D721Med (cell line): ENCODE measurements at places on chromosomes 2 and 18.

GRCh38 chr18:48821251-48821590 is 129.5 kb downstream of the SMAD7 start:
- DNase-seq, result no peak

DNA sequence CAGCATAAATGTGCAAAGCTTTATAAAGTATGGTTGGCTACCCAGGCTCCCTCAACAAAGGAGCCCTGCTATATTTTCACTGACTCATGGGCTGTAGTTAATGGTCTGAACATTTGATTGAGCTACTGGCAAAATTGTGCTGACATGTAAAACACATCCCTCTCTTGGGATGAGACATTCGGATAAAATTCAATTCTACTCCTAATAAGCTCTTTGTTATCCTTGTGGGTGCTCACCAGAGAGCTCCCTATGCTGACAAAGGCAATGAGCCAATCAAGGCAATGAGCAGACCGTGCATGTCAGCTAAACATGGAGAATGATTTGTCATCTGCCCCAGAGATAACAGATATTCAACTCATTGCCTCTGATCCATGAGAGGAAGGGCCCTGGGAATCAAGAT is 27.7 kb downstream of the SERPINB8 start:
- DNase-seq, result no peak

DNA sequence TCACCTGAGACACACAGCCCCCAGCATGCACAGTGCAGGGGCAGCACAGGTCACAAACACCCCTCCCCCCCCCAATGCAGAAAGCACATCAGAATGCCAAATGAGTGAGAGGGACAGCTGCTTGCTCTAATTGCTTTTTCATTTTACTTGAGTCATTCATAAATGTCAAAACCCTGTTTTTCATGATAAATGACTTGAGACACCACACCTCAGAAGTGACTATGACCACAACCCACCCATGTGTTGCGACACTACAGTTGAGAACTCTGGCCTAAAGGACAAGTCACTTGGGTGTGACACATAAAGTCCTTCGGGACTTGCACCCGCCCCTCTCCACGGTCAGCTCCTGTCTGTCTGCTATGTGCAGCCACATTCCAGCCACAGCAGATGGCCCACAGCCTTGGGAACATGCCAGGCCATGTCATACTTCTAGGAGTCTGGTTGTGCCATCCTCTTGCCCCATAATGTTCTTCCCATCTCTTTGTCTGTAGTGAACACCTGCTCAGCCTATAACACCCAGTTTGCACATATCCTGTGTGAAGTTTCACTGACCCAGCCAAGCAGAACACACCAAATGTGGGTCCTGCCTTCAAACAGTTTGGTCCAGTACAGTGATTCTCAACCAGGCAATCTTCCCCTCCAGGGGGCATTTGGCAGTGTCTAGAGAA is 30.2 kb upstream of the RIOK3 start:
- no peak for DNase-seq

GRCh38 chr2:40202798-40203400 is 249.0 kb downstream of the SLC8A1 start:
- no peak for DNase-seq

- DNase-seq, result no peak
These were observed 464.7 kb upstream of the HNRNPA3 start for GRCh38 chr2:176747928-176748327.

GRCh38 chr18:33960417-33960816 is 264.3 kb downstream of the NOL4 start:
- DNase-seq, result no peak

DNA sequence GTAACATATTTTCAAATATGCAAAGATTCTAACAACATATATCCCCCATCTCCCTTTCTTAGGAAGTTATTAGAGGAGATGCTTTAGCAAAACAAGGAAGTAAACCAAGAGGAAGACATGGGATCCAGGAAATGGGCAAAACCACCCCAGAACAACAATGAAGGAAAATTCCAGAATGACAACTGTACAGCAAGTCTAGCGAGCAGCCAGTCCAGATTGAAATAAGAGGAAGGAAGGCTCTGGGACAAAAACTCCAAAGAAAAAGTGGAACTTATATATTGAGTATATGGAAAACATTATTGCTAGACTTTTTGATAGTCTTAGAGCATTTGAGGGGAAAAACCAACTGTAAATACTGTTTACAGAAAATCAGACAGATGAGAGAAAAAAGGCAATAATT is 2.9 kb upstream of the ARPC2 start:
- no peak for DNase-seq

DNA sequence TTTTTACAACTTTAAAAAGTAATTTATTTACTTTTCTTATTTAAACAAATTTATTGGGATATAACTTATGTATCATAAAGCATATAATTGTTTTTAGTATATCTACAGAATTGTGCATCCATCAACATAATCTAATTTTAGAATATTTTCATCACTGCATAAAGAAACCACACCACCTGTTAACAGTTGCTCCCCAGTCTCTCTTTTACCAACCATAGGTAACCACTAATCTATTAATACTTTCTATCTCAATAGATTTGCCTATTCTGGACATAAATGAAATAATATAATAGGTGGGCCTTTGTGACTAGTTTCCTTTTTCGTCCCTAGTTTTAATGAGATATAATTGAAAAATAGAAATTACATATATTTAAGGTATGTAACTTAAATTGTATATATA is 90.6 kb downstream of the ADAM23 start:
- no peak for DNase-seq

- no peak for DNase-seq
These were observed 123.0 kb upstream of the SERPINE2 start for GRCh38 chr2:224162122-224162521.

DNA sequence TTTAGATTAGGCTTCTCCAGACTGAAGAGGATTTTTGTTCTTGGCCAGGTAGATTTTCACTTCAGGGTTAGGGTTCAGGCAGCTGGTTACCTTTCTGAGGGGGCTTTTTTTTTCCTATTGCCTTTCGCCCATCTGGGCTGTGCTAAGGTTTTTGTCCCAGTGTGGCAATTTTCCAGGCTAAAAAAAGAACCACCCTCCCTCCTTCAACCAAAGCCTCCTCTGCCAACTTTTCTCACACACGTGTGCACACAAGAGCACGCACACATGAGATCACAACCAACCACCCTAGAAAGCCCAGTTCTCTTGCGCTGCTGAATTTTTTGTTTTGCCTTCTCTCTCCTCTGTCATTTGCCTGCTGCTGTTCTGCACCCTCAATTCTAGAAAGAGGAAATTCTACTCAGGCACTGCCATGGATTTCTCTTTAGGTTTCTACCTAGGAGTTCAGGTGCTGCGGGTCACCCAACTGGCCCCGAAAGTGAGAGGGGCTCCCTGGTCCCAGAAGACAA is 8.5 kb upstream of the CXCR4 start:
- no peak for DNase-seq

GRCh38 chr18:51192026-51192425 is 5.5 kb downstream of the MEX3C start:
- no peak for DNase-seq

GRCh38 chr2:241063093-241063551 is 39.0 kb downstream of the MTERF4 start:
- DNase-seq, result no peak

- DNase-seq, result no peak
These were observed 488.6 kb downstream of the BCL11A start for GRCh38 chr2:60064687-60065389.

DNA sequence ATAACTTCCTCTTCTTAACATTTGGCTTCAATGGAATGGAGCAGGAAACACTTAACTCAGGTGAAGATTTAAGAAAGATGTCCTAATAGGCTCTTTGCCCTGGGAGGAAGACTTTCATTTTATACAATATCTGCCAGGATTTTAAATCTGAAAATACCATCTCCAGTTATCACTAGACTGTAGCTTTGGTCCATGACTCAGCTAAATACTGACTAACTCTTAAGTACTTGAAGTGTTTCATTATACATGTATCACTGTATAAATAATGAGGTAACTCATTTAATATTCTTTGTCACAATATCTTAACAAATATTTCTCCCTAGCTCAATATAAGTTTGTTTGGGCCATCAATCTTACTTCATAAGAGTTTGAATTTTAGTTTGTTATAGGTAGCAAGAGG is 34.7 kb downstream of the RBKS start:
- DNase-seq, result no peak

- no peak for DNase-seq
These were observed 364.9 kb upstream of the TMEFF2 start for GRCh38 chr2:192559587-192559986.

DNA sequence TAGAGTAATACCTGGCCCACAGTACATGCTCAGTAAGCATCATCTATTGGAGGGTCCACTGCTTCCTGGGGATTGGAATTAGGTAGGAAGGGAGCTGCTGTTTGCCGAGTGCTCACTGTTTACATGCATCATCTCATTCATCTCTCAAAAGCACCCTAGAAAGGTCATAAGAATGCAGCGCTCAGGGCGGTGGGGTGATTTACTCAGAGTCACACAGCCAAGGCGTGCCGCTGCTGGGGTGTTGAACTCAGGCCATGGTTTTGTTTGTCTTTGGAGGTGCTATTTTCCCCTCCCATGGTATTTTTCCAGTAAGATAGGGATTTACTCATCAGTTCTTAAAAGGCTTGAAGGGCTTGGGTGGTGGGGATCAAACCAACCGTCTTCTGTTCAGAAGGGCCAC is 227.5 kb downstream of the LDLRAD4 start:
- no peak for DNase-seq

DNA sequence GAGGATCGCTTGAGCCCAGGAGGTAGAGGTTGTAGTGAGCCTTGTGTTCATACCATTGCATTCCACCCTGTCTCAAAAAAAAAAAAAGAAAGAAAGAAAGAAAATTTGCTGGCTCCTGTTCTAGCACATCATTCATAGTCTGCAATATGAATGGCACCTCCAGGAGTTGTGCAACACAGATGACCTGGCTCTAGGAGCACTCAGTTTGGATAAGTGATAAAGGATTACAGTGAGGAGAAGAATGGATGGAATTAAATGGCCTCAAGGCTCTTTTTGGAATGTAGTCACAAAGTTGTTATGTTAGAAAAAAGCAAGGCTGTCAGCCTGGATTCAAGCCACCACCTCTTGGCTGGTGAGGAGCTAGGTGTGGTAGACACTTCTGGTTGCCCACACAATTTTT is 21.5 kb upstream of the SPRED2 start:
- DNase-seq, result no peak

DNA sequence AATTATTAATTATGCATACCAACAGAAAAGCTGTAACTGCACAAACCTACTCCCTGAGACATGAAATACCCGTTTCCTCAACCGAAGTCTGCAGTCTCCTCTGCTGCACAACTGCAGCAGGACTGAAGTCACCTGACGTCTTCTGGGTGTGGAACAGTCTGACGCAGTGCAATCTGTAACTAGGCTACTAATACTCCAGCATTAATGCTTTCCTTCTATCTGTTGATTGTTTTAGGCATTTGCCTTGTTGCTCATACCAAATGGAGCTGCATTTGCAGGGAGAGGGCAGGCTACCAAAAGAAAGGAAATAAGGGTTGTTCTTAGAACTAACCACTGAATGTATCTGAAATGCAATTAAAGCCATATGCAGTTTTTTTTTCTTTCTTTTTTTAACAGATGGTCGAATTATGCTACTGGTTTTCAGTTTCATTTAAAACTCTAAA is 40.1 kb downstream of the RTN4 start:
- DNase-seq, result no peak

DNA sequence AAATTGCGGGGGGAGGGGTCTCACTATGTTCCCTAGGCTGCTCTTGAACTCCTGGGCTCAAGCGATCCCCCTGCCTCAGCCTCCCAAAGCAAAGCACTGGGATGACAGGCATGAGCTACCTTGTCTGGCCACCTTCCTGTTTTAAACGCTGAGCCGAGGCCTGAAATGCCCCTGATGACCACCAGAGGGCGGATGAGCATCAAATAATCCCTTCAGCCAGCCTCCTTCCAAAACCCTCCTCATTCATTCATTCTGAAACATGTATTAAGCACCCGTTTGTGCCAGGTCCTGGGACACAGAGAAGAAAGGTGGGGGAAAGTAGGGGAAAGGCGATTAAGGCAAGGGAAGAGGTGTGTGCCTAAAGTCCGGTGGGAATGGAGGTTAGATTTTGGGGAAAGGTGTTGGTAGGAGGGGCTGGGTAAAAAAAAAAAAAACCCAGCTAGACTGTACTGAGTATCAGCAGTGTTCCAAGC is 30.7 kb upstream of the PTMA start:
- peak; percentile 85 for DNase-seq

DNA sequence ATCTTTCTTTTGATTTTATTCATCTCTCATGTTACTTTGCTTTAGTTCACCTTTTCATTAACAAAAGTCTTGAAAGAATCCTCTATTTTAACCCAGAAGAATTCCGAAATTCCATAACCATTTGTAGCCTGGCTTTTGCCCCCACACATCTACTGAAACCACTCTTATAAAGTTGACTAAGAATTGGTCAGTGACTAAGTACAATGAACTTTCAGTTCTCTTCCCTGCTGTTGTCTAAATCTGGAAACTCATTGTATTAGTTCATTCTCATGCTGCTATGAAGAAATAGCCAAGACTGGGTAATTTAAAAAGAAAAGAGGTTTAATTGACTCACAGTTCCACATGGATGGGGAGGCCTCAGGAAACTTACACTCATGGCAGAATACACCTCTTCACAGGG is 49.9 kb upstream of the PNPT1 start:
- no peak for DNase-seq

- DNase-seq, result no peak
These were observed 35.4 kb upstream of the RHOB start for GRCh38 chr2:20411361-20411894.

DNA sequence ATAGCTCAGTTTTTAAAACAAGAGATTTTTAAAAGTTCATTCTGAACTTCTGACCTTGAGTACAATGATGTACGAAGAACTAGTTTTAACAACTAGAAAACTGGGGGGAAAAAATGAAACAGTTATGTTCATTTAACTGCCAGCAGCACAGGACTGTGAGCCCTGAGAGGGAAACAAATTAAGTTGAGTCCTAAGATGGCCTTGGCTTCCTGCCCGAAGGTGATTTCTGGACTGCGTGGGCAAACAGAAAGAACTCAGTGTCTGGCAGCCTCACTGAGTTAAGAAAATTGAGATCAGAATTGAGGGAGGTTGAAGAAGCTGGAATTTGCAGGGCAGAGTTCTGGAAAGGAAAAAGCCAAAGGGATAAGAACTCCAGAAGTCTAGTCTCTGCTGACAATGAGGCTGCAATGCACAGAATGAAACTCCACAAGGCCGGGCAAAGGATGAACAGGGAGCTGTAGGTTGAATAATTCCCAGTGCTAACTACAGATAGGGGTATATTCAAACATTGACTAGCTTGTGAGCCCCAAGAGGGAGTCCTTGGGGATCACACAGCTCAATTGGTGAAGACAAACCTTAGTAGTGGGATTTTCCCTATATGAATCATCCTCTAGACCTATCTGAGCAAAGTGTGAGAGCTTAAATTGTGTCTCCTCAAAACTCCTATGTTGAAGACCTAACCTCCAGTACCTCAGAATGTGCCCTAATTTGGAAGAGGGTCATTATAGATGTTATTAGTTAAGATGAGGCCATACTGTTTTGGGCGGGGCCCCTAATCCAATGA is 13.1 kb upstream of the CRACDL start:
- no peak for DNase-seq

- DNase-seq, result no peak
These were observed 208.4 kb downstream of the RAD51AP2 start for GRCh38 chr2:17309741-17310339.

- no peak for DNase-seq
These were observed 269.3 kb upstream of the SIX2 start for GRCh38 chr2:45278365-45279078.
